ENCODE measurements at places on chromosomes 16 and 17. TPM values are rescaled to one million over a fixed set of nuclear protein-coding genes. Genes with fewer than 3 reads are reported as not detected.

DNA sequence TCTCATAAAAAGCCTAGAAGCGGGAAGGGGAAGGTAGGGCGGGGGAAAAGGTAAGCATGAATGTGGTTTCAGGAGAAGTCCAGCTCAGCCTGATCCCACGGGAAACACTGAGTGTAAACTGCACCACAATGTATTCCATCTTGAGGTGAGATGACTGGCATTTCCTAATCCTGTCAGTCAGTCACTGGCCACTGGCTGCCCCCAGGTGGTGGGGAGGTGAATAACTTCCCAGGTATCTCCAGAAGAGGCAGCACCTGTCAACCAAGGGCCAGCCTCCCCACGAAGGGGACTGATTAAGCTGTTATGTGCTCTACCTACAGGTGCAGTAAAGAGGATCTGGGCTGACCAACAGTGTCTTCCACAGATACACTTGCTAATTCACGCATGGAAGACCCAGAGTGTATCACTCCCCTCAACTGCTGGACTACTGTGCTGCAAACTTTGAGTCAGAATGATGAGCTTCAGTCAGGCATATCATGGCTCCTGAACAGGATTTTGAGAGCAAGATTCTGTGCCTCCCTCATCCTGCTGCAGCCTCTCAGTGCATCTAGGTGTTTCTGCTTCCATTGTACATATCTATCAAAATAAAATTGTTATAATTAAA lies 108.5 kb upstream of the CCL2 start:
- DNase-seq: no peak

GRCh38 chr16:2194166-2194834 lies 2.1 kb downstream of the CASKIN1 start:
- DNase-seq: no peak

- no peak for DNase-seq
These were observed 10.3 kb downstream of the KNOP1 start for GRCh38 chr16:19707569-19708295.

- no peak for DNase-seq
These were observed 25.6 kb upstream of the COG7 start for GRCh38 chr16:23478566-23478965.

The AOC2 gene
- total RNA-seq: 1.9 TPM

The PRSS33 gene
- total RNA-seq: not detected

The NQO1 gene
- total RNA-seq: 25.0 TPM

The NAGLU gene
- total RNA-seq: 25.8 TPM

The DNAH3 gene
- total RNA-seq: not detected

The PRDM7 gene
- not detected for total RNA-seq

All from GM12878 (cell line).